ENCODE measurements at places on chromosomes 6 and 20.

- no peak for DNase-seq
Measured at GRCh38 chr20:34452281-34452982, 63.8 kb upstream of the DYNLRB1 start.

DNA sequence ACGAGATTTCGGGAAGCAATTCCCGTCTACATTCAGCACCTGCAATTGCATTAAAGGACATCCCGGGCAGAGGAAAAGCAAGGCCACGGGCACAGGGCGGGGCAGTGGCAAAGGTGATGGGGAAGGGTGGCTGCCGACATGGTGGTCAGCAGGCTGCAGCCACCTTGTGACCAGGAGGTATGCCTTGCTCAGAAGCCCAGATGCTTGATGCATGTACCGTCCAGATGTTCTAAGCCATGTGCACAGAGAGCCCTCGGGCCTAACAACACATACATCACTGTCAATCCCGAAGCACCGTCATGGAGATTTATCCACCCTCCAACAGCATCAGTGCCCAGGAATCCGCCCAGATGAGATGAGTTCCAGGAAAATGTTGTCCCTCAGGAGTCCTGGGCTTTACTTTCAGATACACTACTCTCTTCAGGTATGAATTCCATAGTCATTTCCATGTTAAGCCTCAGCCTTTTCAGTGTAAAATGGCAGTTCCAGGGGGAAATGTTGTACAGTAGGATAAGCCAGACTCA lies 77.8 kb upstream of the FRMD1 start:
- no peak for DNase-seq

DNA sequence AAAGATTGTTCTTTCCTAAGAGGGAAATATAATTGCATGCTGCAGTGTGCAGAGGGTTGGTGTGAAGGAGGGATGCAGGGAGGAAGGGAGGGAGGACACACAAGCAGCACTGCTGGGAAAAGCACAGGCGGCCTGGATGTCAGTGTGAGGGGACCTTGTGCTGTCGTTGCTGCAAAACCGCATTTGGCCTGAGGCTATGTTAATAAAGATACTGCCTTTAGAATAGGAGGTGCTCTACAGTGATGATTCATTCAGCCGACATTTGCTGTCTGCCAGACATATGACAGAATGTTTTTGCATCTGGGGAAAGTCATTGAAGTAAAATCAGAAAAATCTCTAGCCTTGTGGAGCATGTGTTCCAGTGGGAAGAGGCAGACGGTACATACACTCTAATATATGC lies 50.5 kb upstream of the TRIM26 start:
- DNase-seq: no peak

GRCh38 chr20:9523636-9524035 lies 9.2 kb downstream of the LAMP5 start:
- no peak for DNase-seq
